Common myeloid progenitor, CD34-positive (primary cell): ENCODE measurements at places on chromosomes 1 and 21.

GRCh38 chr1:161182214-161182613, 4.9 kb upstream of the B4GALT3 start:
- H3K4me1 ChIP-seq, result peaks cover 67% of the 10 kb centered on the region
- H3K27ac ChIP-seq, result peak overlapping the region; percentile 34
- no peak overlapping the region for H3K4me3 ChIP-seq
- DNase-seq, result peak; percentile 48

GRCh38 chr1:1212780-1213344, 1.1 kb downstream of the TNFRSF4 start:
- peaks cover 2% of the 10 kb centered on the region for H3K36me3 ChIP-seq
- peak; percentile 91 for DNase-seq
- no peak overlapping the region for H3K27ac ChIP-seq
- H3K4me1 ChIP-seq, result peaks cover 74% of the 10 kb centered on the region
- H3K4me3 ChIP-seq, result no peak overlapping the region

DNA sequence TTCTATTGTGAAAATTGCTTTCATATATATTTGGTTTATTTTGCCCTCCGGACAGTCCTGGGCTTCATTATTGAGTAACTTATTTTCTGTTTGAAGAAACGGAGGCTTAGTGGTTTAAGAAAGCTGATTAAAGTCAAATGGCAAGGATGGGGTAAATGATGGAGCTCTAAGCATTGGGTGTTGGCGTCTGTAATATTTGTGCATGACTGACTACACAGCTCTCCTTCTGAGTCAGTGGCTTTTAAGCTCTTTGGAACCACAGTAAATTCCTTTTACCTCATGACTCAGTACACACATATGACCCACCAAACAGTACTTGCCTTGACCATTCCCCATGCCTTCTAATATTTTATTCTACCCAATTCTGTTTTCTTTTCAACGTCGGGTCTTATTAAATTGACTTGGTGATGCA, 21.0 kb downstream of the B3GALT5 start:
- H3K36me3 ChIP-seq, result no peaks in the 10 kb centered on the region
- no peak for DNase-seq
- H3K27me3 ChIP-seq, result peaks cover 3% of the 10 kb centered on the region
- no peak overlapping the region for H3K27ac ChIP-seq

GRCh38 chr1:200558866-200559459, 61.6 kb downstream of the KIF14 start:
- H3K4me3 ChIP-seq, result no peak overlapping the region
- H3K4me1 ChIP-seq, result no peaks in the 10 kb centered on the region
- DNase-seq, result peak; percentile 44

DNA sequence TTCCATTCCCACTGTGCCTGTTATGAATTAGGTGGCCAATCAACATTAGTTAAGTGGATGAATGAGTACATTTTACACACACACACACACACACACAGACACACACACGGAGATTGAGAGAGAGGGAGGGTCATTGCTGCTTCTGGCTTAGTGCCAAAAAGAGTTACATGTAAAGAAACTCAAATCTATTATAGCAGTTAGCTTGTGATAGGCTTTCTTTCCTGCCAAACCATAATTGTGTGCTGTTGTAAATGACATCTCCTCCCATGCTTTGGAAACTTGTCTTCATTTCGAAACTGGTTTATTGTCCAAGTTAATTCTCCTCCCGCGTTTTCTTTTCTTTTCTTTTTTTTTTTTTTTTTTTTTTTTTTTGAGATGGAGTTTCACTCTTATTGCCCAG, 1.4 kb upstream of the MT1HL1 start:
- no peak overlapping the region for H3K27ac ChIP-seq
- no peak for DNase-seq
- H3K27me3 ChIP-seq, result no peaks in the 10 kb centered on the region
- H3K4me1 ChIP-seq, result no peaks in the 10 kb centered on the region
- H3K4me3 ChIP-seq, result no peak overlapping the region
- H3K36me3 ChIP-seq, result no peaks in the 10 kb centered on the region

DNA sequence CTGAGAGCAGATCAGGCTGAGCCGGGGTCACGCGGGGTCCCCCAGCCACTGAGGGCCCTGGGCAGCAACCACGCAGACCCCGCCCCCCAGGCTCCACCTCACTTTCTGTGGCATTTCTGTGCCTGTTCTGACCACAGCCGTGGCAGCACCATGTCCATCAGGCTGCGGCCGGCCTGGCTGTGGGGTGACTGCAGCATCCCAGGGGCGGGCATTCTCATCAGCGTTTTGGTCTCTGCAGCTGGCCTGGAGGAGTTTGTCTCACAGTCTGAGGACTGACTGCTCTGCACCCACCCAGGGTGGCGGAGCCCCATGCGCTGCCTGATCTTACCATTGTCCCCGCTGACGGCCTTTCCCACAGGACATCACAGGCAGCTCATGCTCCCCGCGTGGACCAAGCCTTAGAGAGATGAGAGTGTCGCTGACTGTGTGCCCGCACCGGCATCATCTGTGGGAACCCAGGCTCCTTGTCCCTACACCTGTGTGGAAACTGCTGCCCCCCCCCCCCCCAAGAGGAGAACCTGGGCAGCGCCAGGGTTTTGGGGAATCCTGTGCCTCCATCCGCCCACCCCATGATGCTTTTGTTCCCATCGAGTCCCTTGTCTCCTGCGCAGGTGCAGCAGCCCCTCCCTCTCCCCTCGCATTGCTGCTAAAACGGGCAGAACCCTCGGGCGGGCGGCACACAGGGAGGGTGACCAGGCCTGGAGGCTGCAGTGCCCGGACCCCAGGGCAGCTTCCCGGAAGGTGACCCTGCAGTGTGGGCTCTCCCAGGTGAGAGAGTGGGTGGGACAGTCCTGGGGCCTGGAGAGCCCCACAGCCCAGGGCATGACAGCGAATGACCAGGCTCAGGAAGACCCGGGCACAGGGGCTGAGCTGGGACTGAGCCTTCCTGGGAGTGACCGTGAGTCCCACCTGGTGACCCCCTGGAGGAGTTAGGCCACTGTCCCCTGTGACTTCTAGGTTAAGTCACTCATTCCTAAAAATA, 1.8 kb downstream of the KRTAP10-1 start:
- H3K27me3 ChIP-seq, result peaks cover 3% of the 10 kb centered on the region
- no peaks in the 10 kb centered on the region for H3K4me1 ChIP-seq
- DNase-seq, result no peak
- H3K36me3 ChIP-seq, result no peaks in the 10 kb centered on the region
- no peak overlapping the region for H3K4me3 ChIP-seq

GRCh38 chr21:41170442-41170841, 2.5 kb downstream of the BACE2 start:
- H3K4me1 ChIP-seq, result peaks cover 20% of the 10 kb centered on the region
- no peaks in the 10 kb centered on the region for H3K36me3 ChIP-seq
- H3K27ac ChIP-seq, result no peak overlapping the region
- peak; percentile 45 for DNase-seq
- no peak overlapping the region for H3K4me3 ChIP-seq

GRCh38 chr1:155136748-155137147, 1.1 kb downstream of the SLC50A1 start:
- H3K4me1 ChIP-seq, result peaks cover 11% of the 10 kb centered on the region
- H3K4me3 ChIP-seq, result peak overlapping the region; percentile 71
- DNase-seq, result no peak
- H3K36me3 ChIP-seq, result peaks cover 3% of the 10 kb centered on the region

DNA sequence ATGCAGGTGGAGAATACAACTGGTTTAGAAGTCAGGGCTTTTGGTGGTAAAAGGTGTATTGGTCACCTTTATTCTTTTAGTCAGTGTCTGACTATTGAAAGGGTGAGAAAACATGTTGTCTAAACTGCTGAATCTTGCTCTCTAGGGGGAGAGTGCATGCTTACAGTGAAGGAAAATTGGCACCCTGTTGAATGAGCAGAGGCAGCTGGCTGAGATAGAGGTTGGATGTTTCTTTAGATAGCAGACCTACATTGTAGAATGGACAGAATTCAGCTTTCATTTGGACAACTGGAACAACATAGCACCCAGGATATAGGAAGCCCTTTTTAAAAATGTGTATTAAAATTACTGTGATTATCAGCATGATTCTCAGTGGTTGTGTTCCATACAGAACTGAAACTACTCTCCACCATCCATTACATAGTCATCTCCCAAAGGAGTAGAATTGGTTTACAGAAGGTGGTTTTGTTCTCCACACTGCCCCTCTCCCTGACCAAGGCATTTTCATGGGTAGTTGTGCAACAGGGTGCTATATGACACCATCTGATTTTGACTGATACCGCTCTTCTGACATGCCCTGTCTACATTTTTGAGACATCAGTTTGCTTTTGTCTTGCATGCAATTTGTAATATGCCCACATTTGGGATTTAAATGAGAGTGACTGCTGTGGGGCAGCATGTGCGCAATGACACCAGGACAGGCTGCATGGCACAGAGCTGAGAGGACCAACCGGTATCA, 16.2 kb downstream of the RHOU start:
- peaks cover 3% of the 10 kb centered on the region for H3K27me3 ChIP-seq
- H3K4me3 ChIP-seq, result no peak overlapping the region
- no peaks in the 10 kb centered on the region for H3K4me1 ChIP-seq
- no peak for DNase-seq
- H3K27ac ChIP-seq, result no peak overlapping the region
- no peaks in the 10 kb centered on the region for H3K36me3 ChIP-seq

DNA sequence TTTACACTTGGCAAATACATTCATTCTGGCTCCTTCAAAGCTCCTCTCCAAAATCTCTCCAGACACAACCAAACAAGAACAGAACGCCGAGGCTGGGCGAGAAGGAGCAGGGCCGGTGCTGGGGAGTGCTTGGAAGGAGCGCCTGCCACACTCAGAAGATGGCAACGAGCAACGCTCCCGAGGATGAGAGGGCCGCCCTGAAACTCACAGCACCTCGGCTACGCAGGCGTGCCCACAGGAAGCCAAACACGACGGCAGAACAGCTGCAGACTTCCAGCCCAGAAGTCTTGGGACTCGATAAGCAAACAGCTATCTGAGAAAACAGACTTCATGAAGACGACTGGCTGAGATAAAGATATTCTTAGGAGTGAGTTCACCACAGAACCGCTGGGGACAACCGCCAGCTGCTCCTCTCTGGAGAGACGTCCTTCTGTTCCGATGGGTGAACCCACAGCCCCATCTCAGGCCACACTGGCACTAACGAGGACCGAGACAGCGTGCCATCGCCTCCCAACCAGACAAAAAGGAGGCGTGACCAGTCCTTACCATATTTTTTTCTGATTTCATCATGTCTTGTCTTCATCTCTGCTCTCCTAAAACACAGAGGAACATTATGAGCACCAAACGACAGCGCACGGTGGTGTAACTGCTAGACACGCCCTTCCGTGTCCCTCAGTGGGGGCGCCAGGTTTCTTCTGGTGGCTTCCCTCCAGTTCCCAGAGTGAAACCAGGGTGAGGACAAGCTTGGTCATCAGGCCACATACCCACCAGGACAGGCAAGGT, 18.6 kb downstream of the PTTG1IP start:
- peaks cover 83% of the 10 kb centered on the region for H3K36me3 ChIP-seq
- H3K4me1 ChIP-seq, result peaks cover 6% of the 10 kb centered on the region
- DNase-seq, result peak; percentile 95
- H3K4me3 ChIP-seq, result no peak overlapping the region
- no peak overlapping the region for H3K27ac ChIP-seq
- no peaks in the 10 kb centered on the region for H3K27me3 ChIP-seq

GRCh38 chr1:227928811-227929375, 18.8 kb downstream of the WNT9A start:
- no peak overlapping the region for H3K27ac ChIP-seq
- no peak overlapping the region for H3K4me3 ChIP-seq
- H3K36me3 ChIP-seq, result no peaks in the 10 kb centered on the region
- DNase-seq, result no peak
- H3K27me3 ChIP-seq, result no peaks in the 10 kb centered on the region

DNA sequence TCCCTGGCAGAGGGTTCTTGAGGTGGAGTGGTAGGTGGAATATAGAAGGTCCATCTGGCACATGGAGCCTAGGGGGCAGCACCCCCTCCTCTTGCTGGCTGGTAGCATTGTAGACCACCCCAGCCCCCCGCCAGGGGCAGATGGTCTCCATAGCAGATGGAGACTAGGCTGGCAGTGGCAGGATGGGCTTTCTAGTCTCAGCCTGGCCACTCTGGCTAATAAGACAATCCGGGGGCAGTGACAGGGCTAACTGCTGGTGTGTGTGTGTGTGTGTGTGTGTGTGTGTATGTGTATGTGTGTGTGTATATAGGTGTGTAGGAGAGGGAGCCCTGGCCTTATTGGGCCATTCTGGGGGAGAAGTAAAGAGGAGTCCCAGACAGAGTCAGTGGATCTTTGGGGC, 16.1 kb downstream of the UTP11 start:
- peaks cover 24% of the 10 kb centered on the region for H3K36me3 ChIP-seq
- no peak for DNase-seq
- H3K4me1 ChIP-seq, result peaks cover 65% of the 10 kb centered on the region
- H3K27me3 ChIP-seq, result peaks cover 7% of the 10 kb centered on the region

- DNase-seq, result no peak
- H3K27ac ChIP-seq, result no peak overlapping the region
- peaks cover 17% of the 10 kb centered on the region for H3K4me1 ChIP-seq
- H3K27me3 ChIP-seq, result peaks cover 7% of the 10 kb centered on the region
- H3K36me3 ChIP-seq, result no peaks in the 10 kb centered on the region
- no peak overlapping the region for H3K4me3 ChIP-seq
These were observed 2.1 kb downstream of the DVL1 start for GRCh38 chr1:1347026-1347595.

GRCh38 chr1:223844787-223845036, 1.0 kb downstream of the TP53BP2 start:
- peak overlapping the region; percentile 79 for H3K4me3 ChIP-seq
- no peaks in the 10 kb centered on the region for H3K36me3 ChIP-seq
- peak; percentile 78 for DNase-seq

DNA sequence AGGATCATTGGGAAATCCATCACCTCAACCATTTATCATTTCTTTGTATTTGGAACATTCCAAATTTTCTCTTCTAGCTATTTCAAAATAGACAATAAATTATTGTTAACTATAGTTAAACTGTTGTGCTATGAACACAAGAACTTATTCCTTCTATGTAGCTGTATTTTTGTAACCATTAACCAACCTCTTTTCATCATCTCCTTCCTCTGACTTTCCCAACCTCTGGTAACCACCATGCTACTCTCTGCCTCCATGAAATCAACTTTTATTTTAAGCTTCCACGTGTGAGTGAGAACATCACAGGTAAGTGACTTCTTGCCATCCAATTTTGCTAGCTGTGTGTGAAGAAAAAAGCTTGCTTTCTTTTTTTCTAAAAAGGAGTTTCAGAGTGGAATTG, 418 bp downstream of the IFI44L start:
- peak overlapping the region; percentile 47 for H3K27ac ChIP-seq
- H3K4me3 ChIP-seq, result peak overlapping the region; percentile 82
- no peaks in the 10 kb centered on the region for H3K36me3 ChIP-seq

- H3K27me3 ChIP-seq, result no peaks in the 10 kb centered on the region
- no peak overlapping the region for H3K4me3 ChIP-seq
- DNase-seq, result no peak
- no peaks in the 10 kb centered on the region for H3K36me3 ChIP-seq
- H3K27ac ChIP-seq, result no peak overlapping the region
These were observed 168.7 kb downstream of the ZBTB18 start for GRCh38 chr1:244219802-244220201.

DNA sequence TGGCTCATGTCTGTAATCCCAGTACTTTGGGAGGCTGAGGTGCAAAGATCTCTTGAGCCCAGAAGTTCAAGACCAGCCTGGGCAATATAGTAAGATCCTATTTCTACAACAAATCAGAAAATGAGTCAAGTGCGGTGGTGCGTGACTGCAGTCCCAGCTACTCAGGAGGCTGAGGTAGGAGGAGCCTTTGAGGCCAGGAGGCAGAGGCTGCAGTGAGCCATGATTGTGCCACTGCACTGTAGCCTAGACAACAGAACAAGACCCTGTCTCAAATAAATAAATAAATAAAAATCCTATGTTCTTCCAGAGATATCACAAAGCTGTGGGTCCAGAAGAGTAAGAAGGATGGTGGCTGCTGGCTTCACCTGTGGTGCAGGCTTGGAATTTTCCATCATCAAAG, 22.1 kb downstream of the CDA start:
- DNase-seq, result no peak
- H3K27me3 ChIP-seq, result no peaks in the 10 kb centered on the region
- no peak overlapping the region for H3K27ac ChIP-seq
- no peaks in the 10 kb centered on the region for H3K4me1 ChIP-seq
- no peak overlapping the region for H3K4me3 ChIP-seq
